Stimulated activated CD8-positive, alpha-beta memory T cell treated with anti-CD3 and anti-CD28 coated beads, Interleukin-7, amount 100 ng/mL, for 1 hour (primary cell): ENCODE measurements at places on chromosomes 4 and X.
A peak's percentile ranks its signal among the peaks of the same experiment; 100 is the strongest.

GRCh38 chr4:54238389-54238788 is 9.3 kb downstream of the PDGFRA start:
- no peak for DNase-seq

- DNase-seq: no peak
Measured at GRCh38 chr4:187665086-187665485, 330.5 kb upstream of the ZFP42 start.

DNA sequence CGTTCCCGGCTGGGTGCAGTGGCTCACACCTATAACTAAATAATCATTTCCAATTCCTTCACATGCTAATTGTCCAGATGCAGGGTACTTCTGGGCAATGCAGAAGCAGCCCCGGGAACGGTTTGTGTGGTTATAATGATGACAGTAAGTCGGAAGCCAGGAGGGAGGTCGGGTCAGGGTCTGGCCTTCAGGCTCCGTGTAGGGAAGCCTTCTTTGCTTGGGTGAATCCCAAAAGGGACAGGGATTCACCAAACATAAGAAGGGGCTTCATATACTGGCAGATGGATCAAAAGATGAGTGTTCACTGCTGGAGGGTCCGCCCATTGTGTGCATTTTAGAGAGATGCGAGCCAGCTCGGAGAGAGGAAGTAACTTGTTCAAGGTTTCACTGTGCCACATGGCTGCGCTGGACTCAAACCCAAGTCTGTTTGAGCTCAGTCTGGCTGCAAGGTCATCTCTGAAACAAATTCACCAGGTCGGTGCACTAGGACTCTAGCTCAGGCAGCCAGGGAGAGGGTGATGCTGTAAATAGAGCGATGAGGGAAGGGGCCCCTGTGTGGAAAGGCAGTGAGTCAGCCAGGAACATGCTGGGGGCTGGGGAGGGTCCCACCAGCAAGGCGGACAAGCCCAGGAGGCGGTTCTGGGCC is 4.8 kb upstream of the KIAA0232 start:
- no peak for DNase-seq

GRCh38 chrX:15499976-15500375 is 631 bp upstream of the BMX start:
- DNase-seq: no peak

- DNase-seq: no peak
Measured at GRCh38 chr4:26204911-26205370, 115.9 kb upstream of the RBPJ start.

- no peak for DNase-seq
Measured at GRCh38 chrX:107747596-107748161, 27.9 kb downstream of the TSC22D3 start.

GRCh38 chr4:169571435-169571834 is 40.9 kb downstream of the NEK1 start:
- no peak for DNase-seq

DNA sequence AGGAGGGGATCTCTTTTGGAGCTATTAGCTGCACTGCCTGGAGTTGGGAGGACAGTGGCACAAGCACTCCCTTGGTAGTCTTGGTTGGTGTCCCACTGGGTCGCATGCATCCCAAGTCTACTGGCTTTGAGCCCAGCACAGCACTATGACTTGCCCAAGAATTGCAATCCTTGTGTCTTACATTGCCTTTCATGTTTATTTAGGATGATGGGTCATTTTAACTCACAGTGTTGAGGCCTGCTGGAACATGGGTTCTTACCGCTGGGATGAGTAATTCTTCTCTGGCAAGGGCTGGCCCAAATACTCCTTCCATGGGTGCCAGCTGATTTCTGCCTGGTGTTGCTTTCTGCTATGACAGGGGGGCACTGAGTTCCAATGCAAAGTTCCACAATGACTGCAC is 185.5 kb downstream of the TEX13C start:
- DNase-seq: no peak

- DNase-seq: no peak
Measured at GRCh38 chr4:1604181-1604705, 79.9 kb downstream of the FAM53A start.

DNA sequence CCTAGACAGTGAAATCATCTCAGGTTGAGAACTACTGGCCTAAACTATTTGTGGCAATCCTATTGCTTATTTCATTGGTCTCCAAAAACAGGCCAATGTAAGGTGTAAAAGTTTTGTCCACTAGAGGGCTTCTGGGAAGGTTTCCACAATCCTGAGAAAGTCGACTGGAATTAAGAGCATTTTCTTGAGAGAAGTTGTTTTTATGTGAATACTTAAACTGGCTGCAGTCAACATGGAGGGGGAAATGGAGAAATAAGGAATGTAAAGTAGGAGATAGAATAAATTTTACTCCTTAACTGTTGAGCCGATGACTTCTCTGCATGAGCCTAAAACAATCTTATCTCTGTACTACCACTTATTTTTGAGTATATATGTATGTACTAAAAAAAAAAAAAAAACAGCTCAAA is 11.0 kb upstream of the EIF4E start:
- no peak for DNase-seq

DNA sequence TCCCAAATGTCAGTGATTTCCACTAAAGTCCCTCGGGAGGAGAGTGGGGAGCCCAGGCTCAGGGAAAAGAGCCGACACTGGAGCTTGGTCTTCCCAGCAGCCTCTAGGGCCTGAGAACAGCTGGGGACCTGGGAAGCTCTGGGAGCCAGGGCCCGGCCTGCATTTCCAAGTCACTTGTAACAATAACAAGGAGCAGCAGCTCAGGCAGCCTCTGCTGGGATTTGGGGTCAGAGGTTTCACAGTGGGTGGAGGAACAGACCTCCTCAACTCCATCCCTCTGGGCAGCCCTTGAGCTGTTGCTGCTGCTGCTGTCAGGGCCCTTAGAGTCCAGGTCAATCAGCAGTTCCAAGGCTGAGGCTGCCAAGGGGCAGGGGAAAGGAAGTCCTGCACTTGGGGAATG is 11.1 kb downstream of the STARD8 start:
- no peak for DNase-seq

GRCh38 chrX:106802388-106803275 is at the start of gene TBC1D8B:
TSS of gene TBC1D8B (plus strand) at chrX:106802673. CDS start at chrX:106802854, 181 bp downstream.
- no peak for DNase-seq

DNA sequence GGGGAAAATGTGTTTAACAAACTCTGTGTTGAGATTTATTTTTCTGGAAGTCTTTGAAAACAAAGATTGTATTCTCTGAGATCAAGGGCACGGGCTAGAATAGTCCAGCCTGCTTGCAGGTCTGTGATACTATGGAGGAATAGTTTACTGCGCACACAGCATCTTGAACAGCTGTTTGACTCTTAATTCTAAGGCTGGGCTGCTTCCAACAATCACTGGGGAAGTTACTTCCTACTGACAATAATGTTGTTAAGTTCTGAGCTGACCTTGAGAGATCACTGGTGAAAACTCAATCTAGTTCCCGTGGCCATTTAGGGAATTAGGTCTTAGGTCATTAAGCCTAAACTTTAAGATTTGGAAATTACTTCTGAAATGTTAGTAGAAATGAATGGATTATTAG is 416.1 kb upstream of the FTHL17 start:
- no peak for DNase-seq

DNA sequence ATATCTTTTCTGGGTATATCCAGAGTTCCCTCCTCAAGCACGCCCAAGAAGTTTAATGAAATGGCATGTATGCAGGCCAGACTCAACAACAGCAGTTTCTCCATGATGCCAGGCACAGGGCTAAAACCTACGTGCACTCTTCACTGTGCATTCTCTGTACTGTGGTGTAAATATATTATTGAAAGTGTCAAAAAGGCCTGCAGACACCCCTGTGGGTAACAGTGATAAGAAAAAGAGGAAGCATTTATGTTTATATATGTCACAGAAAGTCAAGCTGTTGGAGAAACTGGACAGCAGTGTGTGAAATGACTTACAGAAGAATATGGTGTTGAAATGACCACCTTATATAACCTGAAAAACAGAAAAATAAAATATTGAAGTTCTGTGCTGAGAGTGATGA is 29.6 kb upstream of the DCAF8L1 start:
- no peak for DNase-seq

- DNase-seq: no peak
Measured at GRCh38 chr4:170001745-170002267, 24.4 kb downstream of the MFAP3L start.

DNA sequence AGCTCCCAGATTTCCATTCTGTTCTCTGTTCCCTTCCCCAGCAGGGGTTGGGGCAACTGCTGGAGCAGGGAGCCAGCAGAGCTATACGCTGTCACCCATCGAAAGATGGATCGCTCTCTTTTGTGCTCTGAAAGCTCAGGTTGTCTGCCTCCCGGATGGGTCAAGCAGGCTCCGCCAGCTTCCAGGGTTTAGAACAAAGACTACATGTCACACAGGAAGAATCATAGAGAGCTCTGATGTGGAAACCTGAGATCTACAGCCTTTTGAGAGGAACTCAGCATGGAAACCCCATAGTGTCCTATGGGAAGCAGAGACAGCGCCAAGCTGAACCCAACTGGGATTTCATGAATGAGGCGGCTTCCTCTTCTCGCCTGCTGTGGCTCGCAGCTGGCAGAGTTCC is 205.4 kb downstream of the HS3ST1 start:
- no peak for DNase-seq

GRCh38 chr4:145909281-145909715 is 29.3 kb downstream of the ZNF827 start:
- no peak for DNase-seq

GRCh38 chr4:93605163-93605562 is 223.4 kb upstream of the ATOH1 start:
- DNase-seq: no peak

GRCh38 chr4:110631584-110632505 is 9.0 kb upstream of the PITX2 start:
- no peak for DNase-seq

DNA sequence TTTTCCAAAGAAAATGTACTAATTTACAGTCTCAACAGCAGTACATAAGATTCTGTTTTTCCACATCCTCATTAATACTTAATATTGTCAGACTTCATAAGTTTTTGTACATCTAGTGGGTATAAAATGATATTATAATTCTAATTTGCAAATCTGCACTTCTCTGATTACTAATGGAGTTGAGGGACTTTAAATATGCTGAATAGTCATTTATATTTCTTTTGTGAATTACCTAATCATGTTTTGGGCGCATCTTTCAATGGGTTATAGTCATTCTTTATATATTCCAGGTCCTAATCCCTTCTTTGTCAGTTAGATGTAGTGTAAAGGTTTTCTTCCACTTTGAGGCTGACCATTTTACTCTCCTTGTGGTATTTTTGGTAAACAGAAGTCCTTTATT is 96.1 kb downstream of the KDR start:
- no peak for DNase-seq

GRCh38 chr4:100060765-100061416 is 110.8 kb upstream of the H2AZ1 start:
- no peak for DNase-seq

DNA sequence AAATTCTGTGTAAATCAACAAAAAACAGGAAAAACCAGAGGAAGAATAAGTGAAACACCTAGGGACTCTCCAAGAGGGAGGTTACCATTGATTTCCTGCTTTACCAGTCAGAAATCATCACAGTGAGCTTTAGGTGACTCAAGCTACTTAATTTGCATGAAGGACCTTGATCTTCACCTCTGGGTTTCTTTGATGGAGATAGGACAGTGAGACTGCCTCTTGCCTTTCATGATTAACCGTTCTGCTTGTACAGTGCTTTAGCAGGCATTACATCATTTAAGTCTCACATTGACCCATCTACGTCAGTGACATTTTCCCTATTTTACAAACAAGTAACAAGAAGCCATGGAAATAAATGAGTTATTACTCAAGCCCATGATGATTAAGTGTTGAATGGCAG is 3.4 kb upstream of the GK start:
- no peak for DNase-seq

- no peak for DNase-seq
Measured at GRCh38 chrX:149687991-149688390, 23.9 kb upstream of the MAGEA11 start.

- DNase-seq: no peak
Measured at GRCh38 chr4:144656850-144657249, 10.9 kb downstream of the HHIP start.

DNA sequence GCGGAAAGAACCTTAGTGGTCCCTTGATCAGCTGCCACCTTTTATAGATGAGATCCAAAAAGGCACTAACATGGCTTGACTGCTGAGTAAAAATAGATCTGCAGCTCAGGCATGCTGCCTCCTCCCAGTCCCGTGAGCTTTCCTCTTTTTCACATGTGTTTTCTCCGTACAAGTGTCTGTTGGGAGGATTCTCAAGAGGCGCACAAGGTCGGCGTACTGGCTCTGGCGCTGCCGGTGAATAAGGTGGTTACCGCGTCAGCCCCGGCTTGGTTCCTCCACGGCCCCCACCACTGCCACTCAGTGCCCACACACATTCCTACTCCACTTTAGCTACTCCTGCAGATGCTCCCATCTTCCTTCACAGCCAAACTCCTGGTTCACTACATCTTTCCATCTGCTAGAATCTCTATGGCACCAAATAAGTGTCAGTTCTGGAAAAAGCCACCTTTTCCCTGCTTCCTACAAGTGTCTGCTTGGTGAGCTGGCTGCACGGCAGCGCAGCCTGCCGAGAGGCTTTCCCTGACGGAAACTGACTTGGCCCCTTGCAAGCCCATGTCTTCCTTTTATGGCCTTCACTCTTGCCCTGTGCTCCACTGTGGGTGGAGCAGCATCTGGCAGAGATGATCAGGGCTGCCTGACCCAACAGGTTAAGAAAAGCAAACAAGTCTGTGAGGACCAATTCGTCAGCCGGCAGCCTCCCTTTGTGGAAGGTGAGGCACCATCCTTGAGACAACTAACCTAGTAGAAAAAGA is 99.8 kb downstream of the KLHL8 start:
- no peak for DNase-seq

- no peak for DNase-seq
Measured at GRCh38 chr4:86927843-86928395, 6.9 kb upstream of the AFF1 start.

DNA sequence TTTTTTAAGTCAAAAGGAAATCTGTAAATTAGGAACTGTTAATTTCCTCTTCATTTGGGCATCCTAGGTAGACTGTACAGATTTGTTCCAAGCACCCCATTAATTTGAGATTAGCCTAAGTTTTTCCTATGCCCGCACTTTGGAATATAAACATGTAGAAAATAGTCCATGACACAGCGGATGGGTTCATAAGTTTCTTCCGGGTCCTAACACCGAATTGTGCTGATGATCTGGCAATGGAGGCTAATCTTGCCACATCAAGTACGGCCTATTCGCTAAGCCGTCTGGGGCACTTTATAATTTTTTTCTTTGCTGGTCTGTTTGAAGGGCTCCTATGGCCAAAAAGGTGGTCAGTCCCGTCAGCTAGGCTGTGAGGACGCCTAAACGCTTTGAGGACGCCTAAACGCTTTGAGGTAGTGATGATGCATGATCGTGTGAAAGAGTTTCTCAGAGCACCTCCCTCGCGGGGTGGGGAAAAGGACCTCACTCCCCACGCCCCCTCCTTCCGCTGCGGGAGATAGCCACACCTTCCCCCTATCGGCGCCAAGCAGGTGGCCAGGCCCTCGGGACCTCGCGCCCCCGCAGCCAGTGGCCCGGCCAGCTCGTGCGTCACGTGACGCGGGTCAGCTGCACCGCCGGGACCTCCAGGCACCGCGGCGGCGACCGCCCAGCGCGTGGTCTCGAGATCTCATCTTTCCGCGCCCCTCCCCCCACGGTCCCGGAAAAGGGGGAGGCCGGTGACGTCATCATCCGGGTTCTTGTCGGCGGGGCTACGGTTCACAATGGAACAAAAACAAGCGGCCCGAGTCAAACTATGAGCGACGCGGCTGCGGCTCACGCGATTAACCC is 977 bp upstream of the USP9X start:
- peak; percentile 92 for DNase-seq

- no peak for DNase-seq
Measured at GRCh38 chr4:36399762-36400353, 118.4 kb downstream of the DTHD1 start.
